ENCODE measurements at places on chromosomes 1 and 21.
A peak's percentile ranks its signal among the peaks of the same experiment; 100 is the strongest.

GRCh38 chr21:25555492-25555891 lies 51.8 kb downstream of the MRPL39 start:
- DNase-seq: peak; percentile 42

- no peak for DNase-seq
Measured at GRCh38 chr1:10836726-10837125, 40.3 kb upstream of the CASZ1 start.

- DNase-seq: no peak
Measured at GRCh38 chr1:229025576-229025975, 245.3 kb upstream of the RAB4A start.

DNA sequence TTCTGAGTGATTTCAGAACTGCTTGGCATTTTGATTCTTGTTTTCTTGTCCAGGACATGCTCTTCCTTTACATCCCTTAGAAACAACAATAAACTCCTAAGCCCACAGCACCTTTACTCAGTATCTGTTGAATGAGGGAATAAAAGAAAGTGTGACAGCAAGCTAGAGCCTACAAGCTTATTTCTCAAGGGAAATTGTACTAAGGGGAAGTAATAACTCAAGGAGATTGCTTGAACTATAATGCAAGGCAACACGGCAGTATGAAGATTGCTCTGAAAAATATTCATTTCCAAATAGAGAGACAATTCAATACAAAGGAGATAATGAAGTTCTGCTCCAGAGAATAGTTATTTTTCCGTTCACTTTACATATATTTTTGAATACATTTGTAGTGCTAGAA lies 6.5 kb downstream of the OR6P1 start:
- DNase-seq: no peak

DNA sequence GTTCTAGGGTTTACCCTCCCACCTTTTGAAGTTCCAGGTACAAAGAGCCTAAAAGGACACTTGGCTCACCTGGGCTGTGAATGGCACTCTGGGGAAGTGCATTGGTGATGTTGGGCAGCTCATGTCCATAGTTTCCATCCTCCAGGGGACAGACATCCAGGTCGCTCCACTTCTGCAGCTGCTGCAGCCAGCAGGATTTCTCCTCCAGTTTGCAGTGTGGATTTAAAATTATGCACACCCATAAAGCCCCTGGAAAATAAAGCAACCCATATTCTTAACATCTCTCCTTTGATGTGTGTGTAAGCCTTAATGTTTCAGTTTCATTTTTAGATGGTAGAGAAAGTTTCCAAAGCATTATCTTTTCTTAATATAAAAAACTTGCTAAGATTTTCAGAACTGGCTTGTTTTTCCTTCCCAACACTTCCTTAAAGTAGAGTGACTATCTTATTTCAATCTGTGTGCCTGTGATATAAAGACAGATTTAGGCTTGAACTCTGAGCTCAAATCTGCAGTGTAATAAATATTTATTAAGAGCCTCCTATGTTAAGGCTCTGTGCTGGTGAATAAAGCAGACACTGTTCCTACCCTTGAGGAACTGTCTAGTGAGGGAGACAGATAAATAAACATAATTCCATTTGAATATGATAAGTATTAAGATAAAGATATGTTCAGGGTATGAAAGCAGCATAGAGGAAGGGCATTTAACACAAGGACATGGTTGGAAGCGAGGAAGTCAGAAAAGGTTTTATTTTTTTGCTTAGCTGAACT lies 39.1 kb downstream of the UROD start:
- DNase-seq: peak; percentile 20

DNA sequence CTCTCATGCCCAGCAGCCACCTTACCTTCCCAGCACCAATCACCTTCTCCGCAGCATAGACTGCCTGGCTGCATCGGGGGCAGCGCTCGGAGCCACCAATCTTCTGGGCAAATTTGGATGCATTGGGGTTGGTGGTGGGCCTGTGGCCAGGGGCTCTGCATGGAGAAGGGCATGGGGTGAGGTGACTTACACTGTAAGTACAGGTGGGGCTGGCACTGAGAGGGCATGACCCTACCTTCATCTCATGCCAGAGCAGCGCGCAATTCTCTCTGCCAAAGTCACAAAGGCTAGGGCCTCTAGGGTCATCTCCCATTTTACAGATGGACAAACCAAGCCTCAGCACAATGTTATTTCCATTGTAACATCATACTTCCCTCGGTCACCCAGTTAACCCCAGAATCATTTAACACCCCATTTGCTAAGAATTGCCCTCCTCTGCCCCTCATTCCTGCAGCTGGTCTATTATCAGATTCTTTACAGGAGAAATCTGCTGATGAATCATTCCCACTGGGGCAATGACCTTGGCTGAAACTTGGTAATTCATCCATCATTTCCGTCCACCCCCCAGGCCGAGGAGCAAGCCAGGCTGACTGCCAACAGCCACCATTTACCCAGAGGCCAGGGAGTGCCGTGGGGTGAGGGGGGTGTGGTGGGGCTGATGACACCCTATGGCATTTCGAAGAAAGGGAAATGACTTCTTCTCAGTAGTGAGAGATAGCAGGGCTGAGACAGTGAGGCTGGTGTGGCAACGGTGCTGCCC lies 17.9 kb downstream of the CSRP1 start:
- DNase-seq: no peak

- DNase-seq: peak; percentile 44
Measured at GRCh38 chr1:26391450-26391849, 18.9 kb upstream of the ZNF683 start.

DNA sequence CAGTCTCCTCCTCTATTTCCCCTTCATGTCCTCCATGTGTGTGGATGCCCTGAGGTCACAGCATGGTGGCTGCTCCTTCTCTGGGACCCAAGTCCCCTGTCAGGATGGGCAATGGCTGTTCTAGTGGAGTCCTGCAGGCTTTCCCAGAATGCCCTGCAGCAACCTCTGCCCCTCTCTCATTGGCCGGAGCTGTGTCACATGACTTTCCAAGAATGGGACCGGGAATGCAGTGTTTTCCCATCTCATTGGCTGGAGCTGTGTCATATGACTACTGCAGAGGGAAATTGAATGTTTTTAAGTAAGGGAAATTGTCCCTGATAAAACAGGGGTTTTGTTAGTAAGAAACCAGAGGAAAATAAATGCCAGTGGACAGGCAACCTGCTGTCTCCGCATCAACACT lies 365.9 kb downstream of the PTPRU start:
- no peak for DNase-seq

GRCh38 chr21:38467911-38468310 lies 30.4 kb downstream of the ERG start:
- DNase-seq: no peak

DNA sequence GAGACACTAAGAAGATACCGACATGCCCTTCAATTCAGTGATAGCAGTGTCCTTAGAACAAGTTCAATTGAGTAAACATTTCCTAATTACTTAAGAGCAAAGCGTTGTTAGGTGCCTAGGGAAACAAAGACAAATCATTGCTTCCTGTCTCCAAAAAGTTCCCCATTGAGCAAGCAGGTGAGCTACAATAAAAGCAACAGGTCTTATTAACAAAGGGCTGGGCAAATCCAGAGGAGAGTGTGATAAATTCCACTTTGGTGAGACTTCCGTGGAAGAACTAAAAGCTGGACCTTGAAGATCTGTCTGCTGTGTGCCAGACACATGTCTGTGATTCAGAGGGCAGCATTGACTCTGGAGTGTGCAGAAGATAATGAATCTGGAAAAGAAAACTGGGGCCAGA lies 1.9 kb upstream of the TUT4 start:
- no peak for DNase-seq

DNA sequence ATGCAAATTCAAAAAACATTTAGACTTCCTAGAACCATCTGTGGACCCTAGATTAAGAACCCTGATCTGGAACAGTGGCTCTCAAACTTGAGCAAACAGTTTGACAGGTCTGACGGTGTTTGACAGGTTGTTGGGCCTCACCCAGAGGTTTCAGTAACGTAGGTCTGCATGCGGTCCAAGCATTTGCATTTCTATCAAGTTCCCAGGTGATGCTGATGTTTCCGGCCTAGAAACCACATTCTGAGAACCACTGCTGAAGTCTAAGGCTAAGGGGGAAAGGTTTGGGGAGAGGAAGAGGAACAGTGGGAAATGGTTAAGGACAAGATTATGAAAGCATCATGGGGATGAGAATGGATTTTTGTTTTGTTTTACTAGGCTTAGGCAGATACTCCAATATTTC lies 48.6 kb downstream of the MDM4 start:
- peak; percentile 21 for DNase-seq

DNA sequence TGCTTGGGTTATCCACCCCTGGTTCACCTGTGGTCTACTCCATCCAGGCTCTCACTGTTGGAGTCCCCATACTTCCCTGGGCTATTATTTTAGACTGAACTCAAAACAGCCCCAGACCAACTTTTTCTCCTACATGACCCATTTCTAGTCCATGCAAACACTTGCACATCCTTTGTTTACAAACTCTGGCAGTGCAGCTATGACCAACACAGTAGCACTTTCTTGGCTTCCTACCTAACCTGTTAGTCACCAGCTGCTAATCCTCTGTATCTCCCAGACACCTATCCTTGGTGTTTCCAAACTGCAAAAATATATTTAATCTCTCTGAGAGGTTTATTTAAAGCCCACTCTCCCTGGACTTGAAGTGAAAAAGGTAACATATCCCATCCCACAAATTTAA lies 90.8 kb downstream of the DDAH1 start:
- DNase-seq: no peak

GRCh38 chr1:54024358-54024757 lies 6.4 kb upstream of the LDLRAD1 start:
- no peak for DNase-seq

DNA sequence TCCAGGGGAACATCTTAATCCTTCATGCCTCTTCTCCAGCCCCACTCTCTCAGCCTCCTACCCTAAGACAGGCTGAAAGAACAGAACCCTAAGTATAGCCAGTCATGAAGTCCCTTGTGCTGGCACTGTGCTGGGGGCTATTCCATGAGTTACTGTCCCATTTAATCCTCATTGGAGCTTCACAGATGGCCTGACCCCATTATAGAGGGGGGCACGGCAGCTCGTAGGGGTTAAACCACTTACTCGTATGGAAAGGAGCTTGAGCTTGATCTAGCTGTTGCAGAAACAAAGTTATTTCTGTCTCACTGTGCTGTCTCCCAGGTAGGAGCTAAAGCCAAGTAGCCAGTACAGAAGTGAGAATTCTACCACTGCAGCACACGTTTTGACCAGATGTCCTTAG lies 203.2 kb upstream of the COA6 start:
- no peak for DNase-seq

DNA sequence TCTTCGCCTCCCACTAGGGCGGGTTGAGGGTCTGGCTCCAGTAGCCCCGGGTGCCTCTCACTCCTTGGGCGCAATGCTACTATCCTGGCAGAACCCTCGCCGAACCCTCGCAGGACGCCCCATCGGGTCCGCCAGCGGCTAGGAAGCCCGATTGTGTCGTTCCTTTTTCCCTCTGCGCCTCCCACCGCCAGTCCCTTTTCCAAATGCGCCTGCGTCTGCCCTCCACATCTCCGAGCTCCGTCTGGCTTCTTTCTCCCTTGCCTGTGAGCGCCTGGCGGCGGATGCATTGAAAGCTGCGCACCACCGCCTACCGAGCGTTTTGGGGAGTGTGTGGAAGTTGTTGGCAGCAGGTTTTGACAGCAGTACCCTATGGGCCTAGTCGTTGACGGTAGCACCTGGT lies 1.0 kb upstream of the DIRAS3 start:
- no peak for DNase-seq

GRCh38 chr21:22106720-22107410 lies 1108.7 kb downstream of the NCAM2 start:
- no peak for DNase-seq

GRCh38 chr21:33734291-33734690 lies 92.0 kb downstream of the ITSN1 start:
- DNase-seq: no peak
